ENCODE measurements at places on chromosomes 16 and 17. TPM values are rescaled to one million over a fixed set of nuclear protein-coding genes. Genes with fewer than 3 reads are reported as not detected.

DPEP1 gene
- 0.17 TPM for total RNA-seq

CIAO3 gene
- total RNA-seq: 31.0 TPM

TNP2 gene
- total RNA-seq: not detected

- peak; percentile 74 for DNase-seq
Observed at GRCh38 chr17:61250335-61250890, 149.2 kb upstream of the TBX2 start.

DNA sequence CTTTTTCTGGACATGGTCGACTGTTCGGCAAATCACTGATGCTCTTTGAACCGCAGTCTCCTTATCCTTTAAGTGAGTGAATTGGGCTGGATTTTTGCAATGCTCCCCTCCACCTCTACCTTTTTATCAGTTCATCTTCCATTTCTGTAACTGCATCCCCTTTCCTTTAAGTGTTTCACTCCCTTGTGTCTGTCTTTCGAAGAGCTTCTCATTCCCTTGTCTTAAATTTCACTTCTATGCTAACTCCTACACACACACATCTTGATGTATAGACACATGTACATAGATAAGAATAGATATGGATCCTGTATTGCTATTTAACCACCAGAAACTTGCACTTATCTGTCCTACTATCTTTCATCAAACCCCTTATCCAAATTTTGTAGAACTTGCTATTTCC, 250.7 kb downstream of the PHKB start:
- DNase-seq: no peak
